H4 (cell line): ENCODE measurements at places on chromosomes 12 and 14. TPM values are rescaled to one million over a fixed set of nuclear protein-coding genes. Genes with fewer than 3 reads are reported as not detected.

Gene MEG3
- total RNA-seq: not detected in 2 replicates

Gene ANO2
- 0.89 and 0.99 TPM in 2 replicates for total RNA-seq

Gene HDAC7
- total RNA-seq: 10.0 and 13.7 TPM in 2 replicates

DNA sequence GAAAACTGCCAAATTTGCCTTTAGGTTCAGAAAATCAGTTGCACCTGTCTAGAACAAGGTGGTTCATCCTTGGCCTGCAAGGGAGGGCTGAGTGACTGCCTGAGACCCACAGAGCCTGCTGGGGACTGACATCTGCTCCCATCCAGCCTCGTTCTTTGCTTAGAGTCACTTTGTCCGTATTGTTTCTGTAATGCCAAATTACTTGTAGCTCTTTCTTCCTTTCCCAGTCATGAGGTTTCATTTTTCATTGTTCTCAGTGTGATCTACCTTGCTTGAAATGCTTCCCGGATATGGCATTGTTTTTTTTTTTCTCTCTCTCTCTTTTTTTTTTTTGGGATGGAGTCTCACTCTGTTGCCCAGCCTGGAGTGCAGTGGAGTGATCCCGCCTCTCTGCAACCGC, 21.3 kb downstream of the TSPAN9 start:
- no peak for DNase-seq
